ENCODE measurements at places on chromosomes 16 and 17. TPM values are rescaled to one million over a fixed set of nuclear protein-coding genes. Genes with fewer than 3 reads are reported as not detected.

DNA sequence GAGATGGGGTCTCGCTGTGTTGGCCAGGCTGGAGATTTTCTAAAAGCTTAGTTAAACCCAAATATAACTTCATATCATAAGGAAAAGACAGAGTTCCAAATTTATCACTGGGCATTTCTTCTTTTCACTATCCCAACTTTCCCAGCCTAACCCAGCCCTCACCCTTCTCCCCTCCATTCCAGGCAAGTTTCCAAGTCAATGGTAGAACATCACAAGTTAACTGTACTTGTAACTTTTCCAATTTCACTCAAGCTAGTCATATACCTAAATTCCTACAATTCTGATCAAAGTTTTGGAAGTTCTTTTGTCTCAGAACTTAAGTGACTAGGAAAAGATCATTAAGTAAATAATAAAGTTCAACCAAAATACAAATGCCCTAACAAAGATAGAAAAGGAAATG, 61.2 kb downstream of the USP32 start:
- no peak for DNase-seq

DNA sequence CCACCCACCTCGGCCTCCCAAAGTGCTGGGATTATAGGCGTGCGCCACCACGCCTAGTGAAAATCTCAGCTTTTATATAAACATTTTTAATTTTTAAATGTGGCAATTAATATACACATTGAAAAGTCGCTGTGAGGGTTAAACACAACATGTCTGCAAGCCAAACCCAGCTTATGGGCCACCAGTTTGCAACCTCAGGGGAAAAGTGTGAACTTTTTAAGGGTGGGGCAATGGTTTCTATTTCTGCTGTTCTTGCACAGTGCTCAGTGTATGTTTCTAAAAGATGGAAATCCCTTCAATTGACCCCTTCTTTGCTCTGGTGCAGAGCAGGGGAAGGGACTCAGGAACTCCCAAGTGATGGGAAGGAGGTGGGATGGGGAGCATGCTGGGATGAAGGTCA, 18.3 kb upstream of the SUPT4H1 start:
- no peak for DNase-seq

Gene PIK3R5
- 11.3 TPM for total RNA-seq

Gene HAGH
- 165 TPM for total RNA-seq

Gene SEZ6L2
- 1.2 TPM for total RNA-seq

Gene ATP1B2
- 2.9 TPM for total RNA-seq
